ENCODE measurements at places on chromosomes 11 and 22.
A peak's percentile ranks its signal among the peaks of the same experiment; 100 is the strongest.

DNA sequence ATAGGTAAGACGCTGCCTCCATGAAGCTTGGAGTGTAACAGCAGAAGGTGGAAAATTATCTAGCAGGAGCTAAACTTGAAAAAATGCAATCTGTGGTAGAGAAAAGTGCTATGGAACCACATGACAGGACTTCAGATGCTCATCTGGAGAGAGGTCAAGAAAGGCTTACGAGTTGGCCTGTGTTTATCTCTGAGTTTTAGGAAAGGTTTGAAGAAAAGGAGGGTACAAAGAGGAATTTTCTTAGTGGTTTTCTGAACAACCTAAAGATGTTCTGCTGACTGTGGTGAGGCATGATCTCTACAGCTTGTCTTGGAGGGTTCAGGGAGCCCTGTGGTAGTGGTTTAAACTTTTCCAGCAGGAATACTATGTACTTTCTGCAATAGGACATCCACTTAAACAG lies 8.2 kb downstream of the FJX1 start:
- DNase-seq, result no peak

- DNase-seq, result no peak
These were observed 23.9 kb upstream of the DRICH1 start for GRCh38 chr22:23655891-23656475.

- no peak for DNase-seq
These were observed 11.7 kb downstream of the SEC14L2 start for GRCh38 chr22:30408388-30409102.

GRCh38 chr11:47148903-47149531 lies 27.7 kb downstream of the ARFGAP2 start:
- no peak for DNase-seq

- DNase-seq, result peak; percentile 90
These were observed 16.5 kb upstream of the PRR5 start for GRCh38 chr22:44685384-44686056.

GRCh38 chr11:6298605-6299004 lies 21.7 kb downstream of the CAVIN3 start:
- DNase-seq, result peak; percentile 40

GRCh38 chr11:104694259-104695064 lies 203.8 kb downstream of the CASP12 start:
- no peak for DNase-seq

- no peak for DNase-seq
These were observed 14.4 kb downstream of the MUC15 start for GRCh38 chr11:26557666-26558065.

Data from stimulated activated CD8-positive, alpha-beta memory T cell treated with anti-CD3 and anti-CD28 coated beads, Interleukin-4, amount 100 ng/mL, for 48 hours (primary cell).